GM12864 (cell line): ENCODE measurements at places on chromosomes 12 and 14.

GRCh38 chr14:22597771-22598098, 365 bp upstream of the ABHD4 start:
- DNase-seq: no peak

DNA sequence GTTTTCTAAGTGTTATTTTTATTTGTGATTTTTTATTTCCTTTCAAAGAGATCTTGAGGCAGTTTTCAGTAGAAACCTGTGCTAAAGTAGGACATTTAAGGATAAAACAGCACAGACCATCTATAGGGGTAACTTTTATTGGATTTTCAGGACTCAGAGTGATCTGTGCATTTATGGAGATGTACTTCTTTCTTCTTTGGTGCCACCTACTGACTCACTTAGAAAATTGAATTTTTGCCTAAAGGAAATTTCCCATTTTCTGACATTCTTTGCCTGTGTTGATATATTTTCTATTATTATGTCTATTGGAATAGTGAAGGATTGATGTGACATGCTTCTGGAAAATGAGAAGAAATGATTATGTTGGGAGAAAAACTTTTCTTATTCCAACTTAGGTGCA, 113.0 kb downstream of the UNC79 start:
- no peak for DNase-seq

DNA sequence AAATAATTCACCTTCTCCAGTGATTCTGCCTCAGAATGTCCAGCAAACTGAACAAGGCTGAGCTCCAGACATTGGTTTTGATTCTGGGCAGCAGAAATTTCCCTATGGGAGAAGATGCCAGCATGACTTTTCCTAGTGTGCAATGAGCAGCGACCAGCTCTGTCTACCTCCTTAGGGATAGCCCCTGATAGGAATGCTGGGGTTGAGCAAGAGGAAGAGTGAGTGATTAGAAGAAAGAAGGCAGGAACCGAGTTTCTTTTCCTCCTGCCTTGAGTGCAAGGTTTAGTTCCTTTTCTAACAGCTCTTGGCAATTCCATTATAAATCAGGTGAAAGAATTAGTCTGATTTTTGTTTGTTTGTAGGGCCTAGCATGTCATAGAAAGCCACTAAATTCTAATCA, 379.0 kb downstream of the DAD1 start:
- no peak for DNase-seq

DNA sequence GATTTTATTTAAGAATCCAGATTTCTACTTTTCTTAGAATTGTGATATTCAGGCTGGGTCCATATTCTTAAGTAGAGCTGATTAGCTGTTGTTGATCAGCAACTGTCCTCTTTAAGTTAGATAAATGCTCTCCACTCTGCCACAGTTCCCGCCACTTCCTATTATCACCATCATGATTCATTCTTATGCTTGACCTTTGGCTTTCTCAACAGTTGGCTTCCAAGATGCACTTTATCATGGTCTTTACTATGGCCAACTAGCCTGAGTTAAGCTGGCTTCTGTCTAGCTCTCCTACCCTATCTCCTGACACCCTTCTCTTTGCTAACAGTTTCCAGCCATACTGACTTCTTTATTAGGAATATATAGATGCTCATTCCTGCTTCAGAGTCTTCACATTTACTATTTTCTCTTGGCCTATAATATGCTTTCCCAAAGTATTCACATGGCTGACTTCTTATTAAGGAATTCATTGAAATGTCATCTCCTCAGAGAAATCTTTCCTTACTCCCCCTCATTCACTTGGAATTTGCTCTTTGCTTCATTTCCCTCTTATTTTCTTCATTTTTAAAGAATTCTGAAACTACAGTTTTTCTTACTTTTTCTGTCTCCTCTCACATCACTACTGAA, 149.0 kb upstream of the IGF1 start:
- DNase-seq: no peak

DNA sequence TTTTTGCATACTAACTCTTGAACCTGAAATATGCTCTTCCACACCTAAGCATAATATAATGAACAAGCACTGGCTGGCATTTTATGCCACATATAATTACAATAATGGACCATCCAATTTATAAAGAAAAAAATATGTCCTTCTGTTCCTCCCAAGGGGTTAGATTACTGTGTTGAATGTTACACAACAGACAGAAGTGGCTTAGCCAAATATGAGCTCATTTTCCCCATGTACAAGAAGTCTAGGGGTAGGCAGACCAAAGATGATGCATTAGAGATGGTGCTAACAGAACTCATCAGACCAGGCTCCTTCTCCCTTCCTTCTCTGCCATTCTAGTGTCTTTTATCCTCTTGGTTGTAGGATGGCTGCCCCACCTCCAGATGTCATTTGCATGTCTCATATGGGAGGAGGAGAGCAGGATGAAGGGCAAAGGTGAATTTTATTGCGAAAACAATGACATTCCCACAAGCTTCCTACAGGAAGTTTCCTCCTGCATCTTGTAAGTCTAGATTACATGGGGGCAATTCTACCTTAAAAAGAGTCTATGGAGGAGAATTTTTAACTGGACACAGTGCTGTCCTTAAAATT, 43.9 kb upstream of the SLC2A13 start:
- no peak for DNase-seq

DNA sequence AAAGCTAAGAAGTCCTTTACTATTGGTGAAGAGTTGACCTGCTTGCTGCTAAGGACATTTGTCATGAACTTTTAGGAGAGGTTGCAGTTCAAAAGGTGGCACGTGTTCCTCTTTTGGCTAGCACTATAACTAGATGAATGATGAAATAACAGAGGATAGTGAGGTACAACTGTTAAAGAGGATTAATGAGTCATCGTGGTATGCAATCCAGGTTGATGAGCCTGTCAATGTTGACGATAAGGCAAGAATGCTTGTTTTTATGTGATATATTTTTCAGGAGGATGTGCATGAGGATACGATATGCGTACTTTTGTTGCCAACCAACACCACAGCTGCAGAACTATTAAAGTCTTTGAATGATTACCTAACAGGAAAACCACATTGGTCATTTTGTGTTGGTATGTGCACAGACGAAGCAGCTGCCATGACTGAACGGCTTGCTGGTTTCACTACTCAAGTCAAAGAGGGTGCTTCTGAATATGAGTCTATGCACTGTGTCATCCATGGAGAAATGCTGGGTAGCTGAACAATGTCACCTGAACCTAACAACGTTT, 10.6 kb downstream of the CEP128 start:
- peak; percentile 87 for DNase-seq

DNA sequence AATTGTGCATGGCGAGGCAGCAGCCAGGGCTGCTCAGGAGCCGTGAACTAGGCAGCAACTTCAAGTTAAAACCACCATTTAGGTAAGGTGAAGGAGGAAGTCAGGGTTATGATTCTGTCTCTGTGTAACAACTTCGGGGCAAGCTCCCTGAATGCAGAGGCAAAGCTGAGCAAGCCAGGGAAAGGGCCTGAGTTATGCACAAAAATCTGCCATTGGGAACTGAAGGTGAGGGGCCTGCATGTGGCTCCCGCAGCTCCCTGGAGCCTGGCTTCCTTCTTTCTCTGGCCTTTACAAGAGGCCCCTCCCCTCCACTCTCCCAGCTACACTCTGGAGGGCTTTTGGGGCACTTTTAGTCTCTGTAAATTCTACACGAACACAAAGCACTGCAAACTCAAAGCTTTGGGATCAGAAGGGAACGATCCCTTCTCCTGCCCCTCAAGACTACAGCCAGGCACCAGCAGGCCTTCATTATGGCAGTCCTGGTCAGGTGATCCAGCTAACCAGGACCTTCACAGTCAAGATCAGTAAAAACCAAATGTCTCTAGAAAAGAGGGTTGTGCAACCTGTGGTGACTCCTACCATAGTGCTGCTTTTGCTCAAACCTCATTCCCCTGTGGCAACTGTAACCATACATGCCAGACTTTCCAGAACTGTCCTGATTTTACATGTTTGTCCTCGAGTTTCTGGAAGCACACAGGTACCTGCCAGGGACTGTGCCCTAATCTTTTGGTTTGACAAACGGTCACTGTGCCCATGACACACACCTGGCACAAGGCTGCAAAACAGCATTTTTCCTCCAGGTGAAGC, 67.2 kb upstream of the PTGR2 start:
- no peak for DNase-seq

DNA sequence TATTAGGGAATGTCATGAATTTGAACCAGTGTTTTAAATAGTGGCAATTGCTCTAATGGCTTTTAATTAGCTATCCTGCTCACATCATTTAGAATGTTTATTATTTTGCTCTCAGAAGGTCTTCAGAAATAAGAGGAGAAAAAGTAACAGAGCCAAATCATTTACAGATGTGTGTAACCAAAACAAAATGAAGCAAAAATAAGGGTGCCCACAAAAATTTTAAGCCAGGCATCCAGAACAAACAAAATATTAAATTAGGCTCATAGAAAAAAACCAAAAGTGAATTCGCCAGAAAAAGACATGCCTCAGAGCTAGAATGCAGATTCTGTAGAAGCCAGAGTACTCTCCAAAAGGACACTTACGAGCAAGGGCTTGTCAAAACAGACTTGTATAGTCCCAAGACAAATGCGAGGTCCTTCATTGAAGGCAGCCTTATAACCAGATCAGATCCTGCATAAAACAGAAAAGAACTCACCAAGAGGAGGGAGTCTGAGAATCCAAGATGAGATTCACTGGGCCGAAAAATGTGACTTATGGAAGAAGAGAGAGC, 20.2 kb upstream of the SERPINA1 start:
- DNase-seq: no peak
